NCI-H2029 treated with DMSO at 0.1 percent for 48 hours (cell line): ENCODE measurements at places on chromosomes 2 and 18.

- no peak for DNase-seq
These were observed 7.7 kb downstream of the SP3 start for GRCh38 chr2:173957517-173957916.

DNA sequence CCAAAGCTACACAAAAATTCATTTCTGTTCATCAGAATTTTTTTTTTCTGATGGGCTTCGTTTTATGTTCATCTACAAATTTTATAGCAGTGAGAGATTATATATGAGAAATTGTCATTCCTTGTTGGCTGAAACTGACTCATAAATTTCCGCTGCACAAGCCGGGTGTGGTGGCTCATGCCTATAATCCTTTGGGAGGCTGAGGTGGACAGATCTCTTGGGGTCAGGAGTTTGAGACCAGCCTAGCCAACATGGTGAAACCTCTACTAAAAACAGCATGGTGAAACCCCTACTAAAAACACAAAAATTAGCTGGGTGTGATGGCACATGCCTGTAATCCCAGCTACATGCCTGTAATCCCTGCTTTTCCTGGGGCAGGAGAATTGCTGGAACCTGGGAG is 72.0 kb downstream of the PLEKHM3 start:
- DNase-seq = no peak

DNA sequence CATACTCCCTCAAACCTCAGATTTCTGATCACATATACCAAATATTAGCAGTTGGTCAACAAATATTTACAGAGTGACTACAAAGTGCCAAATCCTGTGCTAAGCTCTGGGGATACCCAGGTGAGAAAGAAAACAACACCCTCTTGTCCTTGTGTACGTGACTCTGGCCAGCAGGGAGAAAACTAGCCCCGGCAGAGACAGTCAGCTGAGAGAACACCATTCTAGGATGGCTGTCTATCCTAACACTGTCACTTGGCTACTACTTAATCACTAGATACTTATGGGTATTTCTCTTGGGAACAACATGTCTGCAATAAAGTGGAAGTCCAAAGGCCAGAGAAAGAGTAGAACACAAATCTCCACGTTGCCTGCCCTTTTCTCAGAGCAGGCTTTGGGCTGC is 57.9 kb upstream of the CD226 start:
- no peak for DNase-seq

DNA sequence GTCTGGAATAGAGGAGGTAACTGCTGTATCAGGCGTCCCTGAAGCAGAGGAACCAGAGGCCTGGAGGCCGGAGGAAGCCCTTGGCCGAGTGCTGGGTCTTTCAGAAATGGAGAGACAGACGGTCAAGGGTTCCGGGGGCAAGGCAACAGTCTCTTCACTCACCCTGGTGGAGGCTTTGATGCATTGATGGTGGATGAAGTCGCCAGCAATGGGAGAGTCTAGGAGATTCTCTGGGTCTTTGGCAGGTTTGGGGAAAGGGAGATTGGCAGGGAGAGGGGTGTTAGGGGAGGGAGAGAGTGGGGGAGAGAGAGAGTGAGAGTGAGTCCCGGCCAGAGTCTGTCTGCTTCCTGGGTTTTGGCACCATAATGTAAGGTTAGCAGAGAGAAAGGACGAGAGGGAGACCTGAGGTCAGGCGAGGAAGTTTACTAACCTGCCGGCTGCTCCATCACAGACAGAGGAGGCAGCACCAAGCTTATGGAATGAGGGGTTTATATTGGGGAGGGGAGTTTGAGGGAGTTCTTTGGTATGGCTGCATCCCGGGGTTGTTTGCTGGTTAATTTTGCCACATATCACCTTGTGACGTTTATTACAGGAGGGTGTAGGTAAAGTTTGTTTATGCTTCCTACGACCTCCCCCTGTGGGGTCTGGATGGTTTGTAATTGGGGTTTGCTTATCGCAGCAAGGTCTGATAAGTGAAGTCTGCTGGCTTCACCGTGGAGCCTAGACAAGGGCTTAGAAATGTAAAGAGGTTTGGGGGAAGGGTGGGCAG is 19.6 kb downstream of the COMMD1 start:
- no peak for DNase-seq

GRCh38 chr2:78465707-78466106 is 559.8 kb upstream of the REG3G start:
- DNase-seq = no peak
